ENCODE measurements at places on chromosomes 3 and 15.

- no peak for DNase-seq
Observed at GRCh38 chr15:80567721-80568157, 127.4 kb upstream of the ABHD17C start.

DNA sequence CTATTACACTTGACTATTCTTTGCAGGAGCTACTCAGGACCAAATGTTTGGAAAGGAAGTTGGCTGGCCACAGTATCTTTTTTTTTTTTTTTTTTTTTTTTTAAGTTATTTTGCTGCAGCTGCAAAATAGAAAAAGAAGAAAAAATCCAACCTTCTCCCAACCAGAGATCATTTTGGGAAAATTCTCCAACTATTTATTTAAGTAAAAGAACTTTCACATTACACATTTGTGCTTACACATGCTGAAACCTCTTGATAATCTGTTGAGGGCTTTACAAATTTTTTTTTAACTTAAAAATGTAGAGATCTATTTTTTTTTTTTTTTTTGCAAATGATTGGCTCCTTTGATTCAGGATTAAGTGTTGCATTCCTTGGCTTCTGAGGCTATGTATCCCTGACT, 148.0 kb downstream of the POLR2M start:
- DNase-seq: no peak

- DNase-seq: no peak
Observed at GRCh38 chr3:127141921-127142730, 50.8 kb upstream of the PRR23E start.

GRCh38 chr3:60909526-60909925, 341.7 kb downstream of the FHIT start:
- DNase-seq: no peak

DNA sequence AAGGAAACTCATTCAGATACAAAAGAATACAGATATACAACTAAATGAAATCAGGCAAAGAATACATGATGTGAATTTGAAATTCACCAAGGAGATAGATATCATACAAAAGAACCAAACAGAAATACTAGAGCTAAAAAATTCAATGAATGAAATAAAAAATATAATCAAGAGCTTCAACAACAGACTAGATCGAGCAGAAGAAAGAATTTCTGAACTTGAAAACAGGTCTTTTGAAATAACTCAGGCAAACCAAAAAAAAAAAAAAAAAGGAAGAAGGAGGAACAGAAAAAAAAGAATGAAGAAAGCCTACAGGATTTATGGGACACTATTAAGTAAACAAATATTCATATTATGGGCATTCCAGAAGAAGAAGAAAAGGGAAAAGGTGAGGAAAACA, 137.8 kb downstream of the DMXL2 start:
- no peak for DNase-seq

- DNase-seq: peak; percentile 50
Observed at GRCh38 chr15:60695713-60696522, 217.0 kb upstream of the ICE2 start.

DNA sequence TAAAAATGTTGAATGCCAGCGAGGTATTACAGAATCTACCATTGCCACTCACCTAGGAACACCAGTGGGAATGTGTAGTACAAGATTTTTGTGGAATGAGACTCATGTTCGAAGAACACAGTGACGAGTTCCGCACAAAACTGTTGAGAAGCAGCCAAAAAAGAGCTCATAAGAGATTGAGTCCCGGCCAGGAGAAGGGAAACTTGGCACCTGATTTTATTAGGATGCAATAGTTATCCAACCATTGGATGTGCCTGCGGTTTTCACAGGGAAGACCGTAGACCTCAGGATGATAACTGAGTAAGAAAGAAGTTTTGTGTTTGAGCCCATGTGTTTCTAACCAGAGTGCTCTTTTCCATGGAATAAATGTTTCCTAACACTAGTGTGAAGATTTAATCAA, 88.9 kb downstream of the PTPRG start:
- DNase-seq: no peak

- DNase-seq: no peak
Observed at GRCh38 chr15:89179966-89180875, 41.2 kb downstream of the RLBP1 start.

DNA sequence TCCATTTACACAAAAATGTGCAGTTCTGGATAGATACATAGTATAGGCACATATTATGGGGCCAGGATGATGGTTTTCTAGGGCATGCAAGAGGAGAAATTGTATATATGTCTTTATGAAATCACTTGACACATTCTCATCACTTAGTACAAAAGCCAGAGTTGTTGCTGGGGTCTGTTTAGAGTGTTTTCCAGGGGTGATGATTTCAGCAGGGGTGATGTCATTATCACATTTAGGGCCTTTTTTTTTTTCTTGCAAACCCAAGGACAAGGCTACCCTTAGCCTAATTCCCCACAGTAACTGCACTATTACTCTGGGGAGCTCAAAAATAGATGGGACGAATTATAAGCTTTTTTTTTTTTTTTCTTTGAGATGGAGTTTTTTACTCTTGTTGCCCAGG, 3.6 kb downstream of the ZNF589 start:
- no peak for DNase-seq

DNA sequence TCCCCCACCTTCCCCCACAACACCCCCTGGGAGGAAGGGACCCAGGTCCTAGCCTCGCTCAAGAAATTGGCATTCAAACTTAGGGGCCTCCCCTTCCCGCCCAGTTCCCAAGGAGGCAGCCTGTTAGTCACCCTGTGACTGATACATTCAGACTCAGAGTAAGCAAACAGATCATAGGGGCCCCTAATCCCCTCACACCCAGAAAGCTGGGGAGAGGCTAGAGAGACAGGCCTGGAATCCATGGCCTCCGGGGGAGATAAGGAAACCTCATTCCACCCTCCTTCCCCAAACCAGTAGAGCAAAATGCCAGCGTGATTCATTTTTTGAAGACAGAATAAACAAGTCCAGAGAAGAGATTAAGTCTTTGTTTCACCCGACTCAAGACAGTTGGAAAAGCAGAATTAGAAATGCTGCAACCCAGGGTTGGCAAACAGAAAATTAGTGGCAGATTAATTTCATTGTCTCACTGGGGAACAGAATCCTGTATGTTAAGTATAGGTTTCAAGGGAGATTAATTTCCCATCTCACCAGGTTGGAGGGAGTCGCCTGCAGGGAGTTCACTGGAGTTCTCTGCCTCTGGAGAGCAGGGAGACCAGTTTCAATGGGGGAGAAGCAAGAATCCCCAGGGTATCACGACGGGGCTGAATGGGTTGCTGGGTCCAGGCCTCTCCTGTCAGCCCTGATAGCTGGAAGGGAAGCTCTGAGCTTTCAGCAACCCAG, 268.3 kb downstream of the UACA start:
- DNase-seq: no peak

- no peak for DNase-seq
Observed at GRCh38 chr3:58179235-58180098, 31.3 kb downstream of the DNASE1L3 start.

DNA sequence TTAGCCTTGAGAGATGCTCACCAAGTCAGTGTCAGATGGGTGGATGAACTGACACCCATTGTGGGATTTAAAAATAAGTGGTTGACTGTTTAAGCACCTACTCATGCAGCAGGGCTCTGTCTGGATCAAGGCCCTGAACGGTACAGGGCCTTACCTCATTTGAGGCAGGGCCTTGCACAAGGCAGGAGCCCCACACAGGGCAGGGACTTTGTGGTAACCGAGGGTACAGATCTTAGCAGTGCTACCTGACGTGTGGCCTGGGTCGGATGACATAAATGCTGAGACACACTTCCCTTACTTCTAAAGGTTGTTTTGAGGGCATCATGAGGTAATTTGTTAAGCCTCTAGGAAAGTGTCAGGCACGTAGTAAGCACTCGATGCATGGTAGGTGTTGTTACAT, 59.5 kb upstream of the PLXNA1 start:
- DNase-seq: no peak

DNA sequence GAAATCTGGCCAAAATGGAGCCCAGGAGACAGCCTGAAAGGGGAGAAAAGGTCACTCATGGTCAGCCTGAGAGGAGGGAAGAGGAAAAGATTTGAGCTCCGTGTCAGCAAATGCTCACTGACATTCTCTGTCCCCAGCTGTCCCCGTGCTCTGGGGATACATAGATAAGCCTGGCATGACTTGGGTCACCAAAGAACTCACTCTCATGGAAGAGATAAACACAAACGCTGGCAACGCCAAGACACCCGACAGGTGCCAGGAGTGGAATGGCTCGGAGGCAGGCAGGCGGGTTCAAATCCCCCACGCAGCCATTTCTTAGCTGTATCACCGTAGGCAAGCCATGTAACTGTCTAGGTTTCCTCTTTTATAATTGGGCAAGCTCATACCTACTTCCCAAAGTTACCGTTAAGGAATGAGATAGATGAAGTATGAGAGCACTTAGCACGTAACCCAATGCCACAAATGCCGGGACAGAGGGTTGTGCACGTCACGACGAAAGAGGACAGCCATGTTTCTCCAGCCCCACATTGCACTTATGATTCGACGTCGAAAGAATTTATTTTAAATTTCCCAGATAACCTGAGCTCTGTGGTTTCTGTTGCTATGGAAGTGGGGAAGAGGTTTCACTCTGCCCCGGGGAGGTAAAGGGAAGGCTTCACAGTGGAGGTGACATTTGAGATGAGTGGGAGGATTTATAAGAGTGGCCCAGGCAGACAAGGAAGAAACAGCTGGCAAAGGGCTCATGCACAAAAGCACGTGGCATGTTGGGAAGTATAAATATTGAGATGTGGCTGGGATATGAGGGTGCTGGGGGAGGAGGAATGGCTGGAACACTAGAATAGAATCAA, 41.4 kb upstream of the TSEN2 start:
- no peak for DNase-seq

DNA sequence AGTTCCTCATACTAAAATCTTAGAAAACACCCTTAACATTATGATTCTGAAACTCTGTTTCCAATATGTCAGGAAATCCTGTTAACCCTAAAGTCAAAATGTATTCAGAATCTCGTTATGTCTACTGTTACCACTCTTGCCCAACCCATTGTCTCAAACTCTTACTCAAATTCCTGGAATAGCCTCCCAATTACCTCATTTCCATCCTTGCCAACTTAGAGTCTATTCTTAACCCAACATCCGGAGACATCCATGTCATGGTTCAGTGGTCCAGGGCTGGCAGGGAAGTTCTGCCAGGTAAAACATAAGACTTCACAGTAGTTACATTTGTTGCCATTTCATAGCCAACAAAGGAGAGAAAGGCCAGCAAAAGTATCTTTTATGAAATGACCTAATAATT, 593.9 kb downstream of the PYDC2 start:
- no peak for DNase-seq

DNA sequence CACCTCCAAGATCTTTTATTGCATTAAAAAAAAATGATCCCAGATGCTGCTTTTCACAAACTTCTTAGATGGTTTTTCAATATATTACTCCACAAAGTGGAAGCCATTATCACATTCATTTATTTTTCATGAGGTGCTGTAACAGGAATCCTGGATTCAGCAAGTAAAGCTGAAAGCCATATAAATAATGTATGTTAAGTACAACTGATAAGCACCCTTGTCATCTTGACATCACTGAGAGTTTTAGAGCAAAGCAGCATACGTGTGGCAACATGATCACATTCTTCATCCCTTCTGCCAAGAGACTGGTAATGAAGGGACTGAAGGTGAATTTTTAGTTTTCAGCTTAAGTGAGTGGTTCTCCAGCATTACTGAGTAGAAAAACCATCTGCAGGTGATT, 44.9 kb upstream of the LRRFIP2 start:
- no peak for DNase-seq

- no peak for DNase-seq
Observed at GRCh38 chr15:91243826-91244225, 143.8 kb downstream of the SV2B start.

DNA sequence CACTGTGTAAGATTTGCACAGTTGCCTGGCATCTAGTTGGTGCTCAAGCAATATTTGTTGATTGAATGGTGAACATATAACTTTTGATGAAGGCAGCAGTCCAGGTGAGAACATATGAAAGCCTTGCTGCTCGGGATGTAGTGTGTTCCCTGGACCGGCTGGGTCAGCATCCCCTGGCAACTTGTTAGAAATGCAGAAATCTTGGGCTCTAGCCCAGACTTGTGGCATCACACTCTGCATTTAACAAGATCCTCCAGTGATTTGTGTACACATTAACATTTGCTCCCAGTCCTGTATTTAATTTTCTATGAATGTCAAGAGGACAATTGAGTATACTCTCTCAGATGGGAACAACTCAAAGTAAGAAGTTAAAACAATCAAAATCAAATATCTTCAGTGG, 69.0 kb upstream of the SAMMSON start:
- DNase-seq: no peak

GRCh38 chr3:132573797-132574211, 23.3 kb upstream of the ACKR4 start:
- DNase-seq: no peak

GRCh38 chr15:66961407-66961884, 104.0 kb upstream of the SMAD3 start:
- no peak for DNase-seq

GRCh38 chr15:45476410-45476809, 46.1 kb downstream of the SLC30A4 start:
- no peak for DNase-seq

DNA sequence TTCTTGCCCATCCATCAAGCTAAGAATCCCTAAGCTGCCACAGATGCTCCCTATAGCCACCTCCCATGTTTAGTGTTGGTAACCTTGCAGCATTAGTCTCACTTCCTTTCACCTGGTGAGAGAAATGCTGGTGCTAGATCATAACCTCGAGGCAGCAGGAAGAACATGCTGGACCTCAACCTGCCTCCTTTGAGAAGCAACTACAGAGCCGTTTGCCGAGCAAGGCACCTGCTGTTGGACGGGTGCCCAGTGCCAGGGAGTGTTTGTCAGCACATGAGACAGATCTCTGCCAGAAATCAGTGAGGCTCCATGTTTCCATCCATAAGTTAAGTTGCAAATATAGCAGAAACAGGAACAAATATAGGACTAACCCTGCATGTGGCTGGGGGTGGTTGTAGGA, 955.7 kb downstream of the TUSC7 start:
- no peak for DNase-seq

DNA sequence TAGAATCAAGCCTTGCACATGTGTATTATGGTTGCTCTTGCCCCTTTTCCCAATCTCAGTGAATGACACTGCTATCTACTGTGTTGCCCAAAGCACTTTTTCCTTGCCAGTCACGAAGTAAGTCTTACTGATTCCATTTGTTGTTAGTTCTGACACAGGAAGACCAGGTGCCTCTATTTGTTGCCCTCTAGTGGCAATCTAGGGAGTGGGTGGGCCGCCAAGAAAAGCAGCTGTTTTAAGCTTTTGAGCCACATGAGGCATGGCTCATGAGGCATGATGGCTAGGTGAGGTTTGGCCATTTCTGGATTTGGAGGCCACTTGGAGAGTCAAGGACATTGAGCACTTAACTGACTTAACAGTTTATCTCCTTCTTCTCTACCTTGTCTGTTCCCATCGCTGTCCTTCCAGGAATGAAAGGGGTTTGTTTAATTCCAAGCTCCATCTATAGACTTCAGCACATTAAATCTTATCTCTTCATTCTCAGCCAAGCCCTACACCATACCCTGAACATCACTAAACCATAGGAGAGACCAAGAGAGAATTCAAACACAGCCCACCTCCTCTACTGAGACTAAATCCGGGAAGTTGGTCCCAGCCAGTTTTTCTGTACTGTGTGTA, 103.1 kb downstream of the HCN4 start:
- DNase-seq: peak; percentile 38

GRCh38 chr3:169077394-169077906, 586.1 kb downstream of the MECOM start:
- no peak for DNase-seq

Measured in activated T-cell treated with anti-CD3 and anti-CD28 coated beads, Interleukin-2, amount 50 U/mL, for 1 hour (primary cell).